MV-4-11 (cell line): ENCODE measurements at places on chromosomes 16 and 17.
A peak's percentile ranks its signal among the peaks of the same experiment; 100 is the strongest.

DNA sequence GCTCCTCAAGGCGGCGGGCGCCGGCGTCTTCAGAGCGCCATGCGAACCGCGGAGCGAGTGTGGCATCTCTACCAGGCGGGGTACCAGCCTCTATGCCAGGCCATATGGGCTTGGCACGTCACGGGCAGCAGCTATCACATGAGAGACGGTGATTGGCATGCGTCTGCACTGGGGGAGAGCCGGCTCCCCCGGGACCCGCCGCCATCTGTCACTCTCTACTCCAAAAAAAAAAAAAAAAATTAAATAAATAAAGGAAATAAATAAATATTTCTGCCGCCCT, at the start of gene NEUROD2:
Gene NEUROD2 (minus strand): TSS at position 70 of the 280 bp plus-strand sequence. CDS start 1,321 bp downstream, outside the sequence.
- no peak for DNase-seq

DNA sequence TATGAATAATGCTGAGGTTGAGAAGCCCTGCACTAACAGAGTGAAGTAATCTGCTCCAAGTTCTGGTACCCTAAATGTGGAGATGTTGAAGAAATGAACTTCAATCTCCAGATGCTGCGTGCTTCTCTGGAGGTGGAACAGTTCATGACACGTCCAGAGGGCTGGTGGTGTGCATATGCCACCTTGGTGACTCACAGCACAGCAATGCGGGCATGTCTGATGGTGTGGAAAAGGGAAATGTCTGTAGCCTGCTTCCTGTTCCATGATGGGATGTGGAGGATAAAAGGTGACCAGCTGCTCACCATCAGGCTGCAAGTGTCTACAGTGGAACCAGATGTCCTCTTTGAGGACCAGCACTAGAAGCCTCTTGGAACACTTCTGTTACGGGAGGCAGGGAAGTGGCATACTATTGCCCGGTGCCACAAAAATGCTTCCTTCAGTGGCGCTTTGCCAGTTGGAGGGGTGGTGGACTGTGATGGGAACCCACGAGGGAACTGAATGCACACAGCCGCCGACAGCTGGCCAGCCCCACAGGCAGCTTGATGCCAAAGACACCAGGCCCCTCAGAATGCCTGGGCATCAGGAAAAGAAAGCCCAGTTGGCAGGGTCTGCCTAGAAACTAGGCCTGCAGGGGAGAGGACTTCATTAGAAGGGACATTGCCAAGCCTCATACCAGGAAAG, 19.9 kb downstream of the SNX11 start:
- DNase-seq = no peak

DNA sequence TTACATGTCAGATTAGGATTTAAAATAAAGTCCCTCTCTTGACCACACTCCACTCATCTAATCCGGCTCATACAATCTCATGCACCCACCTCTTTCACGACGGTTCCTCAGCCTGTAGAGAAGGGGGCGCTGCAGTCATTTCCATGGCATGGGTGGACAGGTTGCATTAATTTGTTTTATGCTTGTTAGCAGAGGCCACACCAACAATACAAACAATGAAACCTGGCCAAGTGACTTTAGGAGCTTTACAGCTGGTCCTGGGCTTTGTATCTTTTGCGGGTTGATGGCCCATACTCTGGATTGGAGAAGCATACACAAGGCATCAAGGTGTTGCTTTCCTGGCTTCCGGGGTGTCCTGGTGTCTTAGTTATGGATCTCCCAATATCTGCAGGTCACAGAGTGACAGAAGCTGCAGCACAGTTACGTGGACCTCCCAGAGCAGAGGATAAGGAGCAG, 9.7 kb upstream of the SNF8 start:
- DNase-seq = peak; percentile 10

- no peak for DNase-seq
These were observed 33.3 kb downstream of the CD300LF start for GRCh38 chr17:74679374-74679773.

GRCh38 chr17:40319651-40320540, 10.9 kb downstream of the RARA start:
- DNase-seq = peak; percentile 67

DNA sequence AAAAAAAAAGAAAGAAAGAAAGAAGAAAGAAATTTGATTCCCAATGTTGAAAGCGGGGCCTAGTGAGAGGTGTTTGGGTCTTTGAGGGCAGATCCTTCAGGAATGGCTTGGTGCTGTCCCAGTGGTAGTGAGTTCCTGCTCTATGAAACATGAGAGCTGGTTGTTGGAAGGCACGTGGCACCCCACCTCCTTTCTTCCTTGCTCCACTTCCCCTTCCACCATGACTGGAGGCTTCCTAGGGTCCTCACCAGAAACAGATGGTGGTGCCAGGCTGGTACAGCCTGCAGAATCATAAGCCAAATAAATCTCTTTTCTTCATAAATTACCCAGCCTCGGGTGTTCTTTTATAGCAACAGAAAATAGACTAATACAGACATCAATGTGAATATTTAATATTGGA, 147.3 kb upstream of the KCNJ18 start:
- no peak for DNase-seq

DNA sequence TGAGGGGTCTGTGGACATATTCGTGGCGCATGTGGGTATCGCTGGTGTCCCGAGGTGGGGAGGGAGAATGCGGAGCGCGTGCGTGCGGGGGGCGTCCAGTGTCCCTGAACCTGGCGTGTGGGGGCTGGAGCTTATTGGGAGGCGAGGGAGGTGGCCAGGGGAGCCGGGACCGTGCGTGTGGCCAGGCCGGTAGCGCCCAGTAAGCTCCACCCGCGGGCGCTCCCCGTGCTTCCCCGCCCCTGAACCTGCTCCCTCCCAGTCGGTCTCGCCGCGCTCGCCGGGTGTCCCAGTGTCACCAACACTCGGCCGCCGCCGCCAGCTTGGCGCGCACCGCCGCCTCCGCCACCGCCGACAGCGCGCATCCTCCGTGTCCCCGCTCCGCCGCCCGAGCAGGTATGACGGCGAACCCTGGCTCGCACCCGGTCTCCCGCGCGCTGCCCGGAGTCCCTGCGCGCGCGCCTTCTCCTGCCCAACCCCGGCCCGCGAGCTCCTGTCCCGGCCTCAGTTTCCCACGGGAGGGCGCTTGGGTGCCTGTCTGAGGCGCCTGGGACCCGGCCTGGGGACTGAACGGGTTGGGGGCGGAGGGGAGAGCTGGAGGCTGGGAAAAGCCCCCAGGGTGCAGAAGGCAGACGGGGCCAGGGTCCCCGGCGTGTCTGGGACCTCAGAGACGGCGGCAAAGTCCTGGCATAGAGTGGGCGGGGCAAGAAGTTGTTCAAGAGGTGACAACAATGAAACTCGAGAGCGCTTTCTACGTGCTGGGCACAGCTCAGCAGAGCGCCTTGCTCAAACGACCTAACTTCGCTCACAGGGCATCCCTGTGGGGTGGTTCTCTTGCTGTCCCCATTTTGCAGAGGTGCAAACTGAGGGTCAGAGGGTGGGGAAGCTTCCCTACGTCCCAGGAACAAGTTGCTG, at the start of gene SCNN1B:
Gene SCNN1B (plus strand): TSS at position 258 of the 912 bp plus-strand sequence. CDS start 46,298 bp downstream, outside the sequence.
- no peak for DNase-seq
